ENCODE measurements at places on chromosomes 2 and 18. TPM values are rescaled to one million over a fixed set of nuclear protein-coding genes. Genes with fewer than 3 reads are reported as not detected.

- no peak for DNase-seq
Observed at GRCh38 chr2:32671885-32672533, 44.2 kb downstream of the TTC27 start.

DNA sequence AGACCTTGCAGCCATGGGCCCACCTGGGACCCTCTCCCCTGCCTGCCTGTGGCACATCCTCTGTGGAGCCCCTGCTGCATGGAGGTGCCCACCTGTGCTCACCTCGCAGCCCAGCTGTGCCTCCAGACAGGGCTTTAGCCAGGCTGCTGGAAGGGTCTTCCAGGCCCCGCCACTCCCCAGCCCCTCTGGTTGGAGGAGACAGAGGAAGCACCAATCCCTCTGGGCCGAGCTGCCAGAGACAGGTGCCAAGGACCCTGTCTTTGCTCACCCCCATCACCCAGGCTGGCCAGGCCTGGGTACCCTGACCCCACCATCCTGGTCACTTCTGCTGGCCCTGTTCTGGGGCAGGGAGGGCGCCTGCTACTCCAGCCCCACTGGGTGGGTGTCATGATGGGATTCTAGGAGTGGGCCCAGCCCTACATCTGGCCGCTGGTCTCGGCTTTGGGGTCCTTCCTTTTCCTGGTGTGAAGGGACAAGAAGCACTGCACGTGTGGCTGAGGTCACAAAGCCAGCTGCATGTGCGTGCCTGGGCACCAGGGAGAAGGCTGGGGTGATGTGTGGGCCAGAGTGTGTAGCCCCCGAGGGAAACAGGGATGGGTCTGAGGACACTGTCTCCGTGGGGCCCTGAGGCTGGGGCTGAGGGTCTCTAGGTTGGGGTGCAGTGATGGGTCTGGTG lies 9.3 kb upstream of the NEU4 start:
- DNase-seq, result peak; percentile 8

DNA sequence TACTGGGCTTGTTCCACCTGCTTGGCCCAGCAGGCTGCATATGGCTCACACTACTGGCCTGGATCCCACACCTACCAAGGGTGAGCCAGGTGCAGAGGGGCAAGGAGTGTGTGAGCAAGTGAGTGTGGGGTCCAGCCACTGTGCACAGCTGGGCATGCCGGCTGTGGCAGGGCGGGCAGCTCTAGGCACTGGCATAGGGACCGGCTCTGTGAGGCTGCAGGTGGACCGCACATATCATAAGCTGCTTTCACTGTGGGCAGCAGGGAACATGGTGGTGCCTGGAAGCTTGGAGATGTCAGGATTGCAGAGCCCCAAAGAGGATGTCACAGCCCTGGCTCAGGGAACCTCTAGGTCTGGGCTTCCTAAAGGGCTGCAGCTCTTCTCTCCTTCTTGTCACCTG lies 154.3 kb downstream of the THSD7B start:
- DNase-seq, result no peak

DNA sequence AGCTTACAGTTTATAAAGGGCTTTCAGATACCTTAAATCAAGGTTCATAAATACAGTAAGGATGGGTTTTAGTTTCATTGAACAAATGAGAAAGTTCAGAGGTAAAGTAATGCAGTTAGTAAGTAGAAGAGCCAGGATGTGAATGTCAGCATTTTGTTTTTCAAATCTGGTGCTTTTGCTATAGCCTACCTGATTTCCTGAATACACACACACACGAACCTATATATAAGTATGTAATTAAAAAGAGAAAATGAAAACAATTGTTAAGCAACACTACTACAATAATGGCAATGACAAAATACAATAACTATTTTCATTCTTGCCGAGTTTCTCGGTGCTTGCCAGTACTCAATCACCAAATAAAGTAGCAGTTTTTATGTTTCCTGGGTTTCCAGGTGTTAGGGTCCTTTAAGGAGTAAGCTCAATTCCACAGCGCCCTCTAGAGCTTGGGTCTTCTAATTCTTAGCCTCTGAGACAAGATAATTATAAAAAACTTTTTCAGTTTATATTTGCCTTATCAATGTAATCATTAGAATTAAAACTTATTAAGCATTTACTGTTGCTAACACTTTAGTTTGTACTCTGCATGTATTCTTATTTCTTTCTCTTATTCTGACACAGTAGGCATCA lies 512.9 kb upstream of the ACVR2A start:
- DNase-seq, result peak; percentile 49

DNA sequence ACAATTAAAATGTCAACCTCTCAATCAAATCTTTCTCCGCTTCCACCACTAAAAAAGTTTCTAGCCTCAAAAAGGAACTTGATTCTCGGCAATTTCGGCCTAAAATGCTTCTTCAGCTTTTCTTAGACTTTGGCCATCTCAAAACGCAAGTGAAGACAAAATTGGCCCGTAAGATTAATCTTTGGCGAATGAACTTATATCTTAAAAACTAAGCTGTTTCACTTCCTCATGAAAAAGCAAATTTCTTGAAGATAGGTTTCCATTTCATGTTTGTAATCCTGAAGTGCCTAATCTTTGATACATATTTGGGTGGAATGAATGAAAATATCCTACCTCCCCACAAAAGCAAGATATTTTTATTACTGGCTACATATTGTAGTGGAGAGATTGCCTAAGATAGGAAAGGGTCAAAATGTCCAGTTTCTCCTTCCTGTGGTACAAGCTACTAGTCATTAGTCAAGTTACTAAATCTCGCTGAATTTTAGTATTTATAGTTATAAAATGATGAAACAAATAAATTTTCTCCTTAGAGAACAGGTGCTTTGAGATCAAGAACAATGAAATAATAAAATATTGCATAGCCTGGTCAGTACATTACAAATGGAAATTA lies 85.4 kb upstream of the ZEB2 start:
- DNase-seq, result no peak

DNA sequence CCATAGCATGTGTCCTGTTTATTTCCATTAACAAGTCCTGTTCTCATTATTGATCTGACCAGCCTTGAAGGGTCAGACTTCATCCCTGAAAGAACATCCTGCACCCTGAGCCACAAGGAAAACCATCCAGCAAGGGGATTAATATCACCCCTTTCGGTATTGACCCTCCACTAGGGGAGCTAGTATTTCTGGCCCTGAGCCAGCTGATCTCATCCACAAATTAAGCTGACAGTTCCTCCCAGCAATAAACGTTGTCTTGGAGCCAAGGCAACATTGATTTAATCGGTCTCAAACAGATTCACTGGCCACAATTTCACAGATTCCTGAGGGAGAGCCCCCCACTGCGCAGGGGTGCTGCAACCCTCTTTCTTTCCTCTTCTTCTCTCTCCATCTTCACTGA lies 353.1 kb upstream of the FANCL start:
- DNase-seq, result no peak

Gene SCG2
- not detected for total RNA-seq

Gene LRRTM4
- total RNA-seq, result not detected

Gene TANC1
- 0.63 TPM for total RNA-seq

Gene CNTNAP5
- total RNA-seq, result not detected

All from activated CD4-positive, alpha-beta memory T cell treated with anti-CD3 and anti-CD28 coated beads for 36 hours (primary cell).